ENCODE measurements at places on chromosomes 1 and 21. TPM values are rescaled to one million over a fixed set of nuclear protein-coding genes. Genes with fewer than 3 reads are reported as not detected.

The ADAMTS5 gene
- total RNA-seq: 4.6 TPM

The KCNJ6 gene
- 14.8 TPM for total RNA-seq

The CNR2 gene
- not detected for total RNA-seq

The PDZK1 gene
- 1.8 TPM for total RNA-seq

The C1orf74 gene
- 3.7 TPM for total RNA-seq

The SPOCD1 gene
- 0.23 TPM for total RNA-seq

The FRRS1 gene
- total RNA-seq: 3.7 TPM

The PGD gene
- 124 TPM for total RNA-seq
